SHP77 (cell line): ENCODE measurements at places on chromosomes 11 and 22.

DNA sequence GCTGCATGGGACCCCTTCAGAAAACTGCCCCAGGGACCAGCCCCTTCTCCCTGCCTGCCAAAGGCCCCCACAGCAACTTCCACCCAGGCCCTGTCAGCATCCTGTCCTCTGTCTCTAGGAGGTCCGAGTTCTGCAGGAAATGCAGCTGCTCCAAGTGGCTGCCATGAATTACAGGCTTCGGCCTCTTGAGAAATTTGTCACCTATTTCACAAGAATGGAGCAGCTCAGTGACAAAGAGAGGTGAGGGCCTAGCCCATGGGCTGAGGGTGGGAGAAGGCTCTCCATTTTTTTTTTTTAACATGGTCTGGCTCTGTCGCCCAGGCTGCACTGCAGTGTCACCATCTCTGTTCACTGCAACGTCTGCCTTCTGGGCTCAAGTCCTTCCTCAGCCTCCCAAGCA, 7.3 kb downstream of the RGL4 start:
- no peak for DNase-seq

DNA sequence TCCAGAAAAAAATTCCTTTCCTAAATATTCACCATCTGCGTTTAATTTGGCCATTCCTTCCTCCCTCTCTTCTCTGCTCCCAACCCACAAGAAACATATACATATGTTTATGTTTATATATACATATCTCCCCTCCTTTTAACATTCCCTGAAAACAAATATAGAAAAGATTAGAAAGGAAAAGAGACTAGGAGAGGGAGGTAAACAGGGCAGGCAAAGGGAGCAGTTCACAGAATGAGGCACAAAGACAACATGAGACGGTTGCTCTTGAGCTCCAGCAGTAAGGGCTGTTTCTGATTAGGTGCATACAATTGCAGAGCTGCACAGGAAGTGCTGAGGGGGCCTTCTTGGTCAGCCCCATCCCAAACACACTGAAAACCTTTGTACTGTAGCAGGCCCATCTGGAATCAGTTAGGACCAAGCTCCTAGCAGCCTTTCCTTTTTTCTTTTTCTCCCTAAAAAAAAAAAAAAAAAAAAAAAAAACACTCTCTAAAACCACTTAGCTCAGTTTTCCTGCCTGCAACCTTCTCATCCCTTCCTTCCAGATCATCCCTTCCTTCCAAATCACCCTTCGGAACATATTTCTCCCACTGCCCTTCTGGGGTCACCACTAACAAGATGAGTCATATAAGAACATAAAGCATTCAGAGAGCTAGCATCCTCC, 57.0 kb downstream of the RBFOX2 start:
- no peak for DNase-seq

GRCh38 chr11:134024420-134025081, 44.3 kb upstream of the JAM3 start:
- no peak for DNase-seq

DNA sequence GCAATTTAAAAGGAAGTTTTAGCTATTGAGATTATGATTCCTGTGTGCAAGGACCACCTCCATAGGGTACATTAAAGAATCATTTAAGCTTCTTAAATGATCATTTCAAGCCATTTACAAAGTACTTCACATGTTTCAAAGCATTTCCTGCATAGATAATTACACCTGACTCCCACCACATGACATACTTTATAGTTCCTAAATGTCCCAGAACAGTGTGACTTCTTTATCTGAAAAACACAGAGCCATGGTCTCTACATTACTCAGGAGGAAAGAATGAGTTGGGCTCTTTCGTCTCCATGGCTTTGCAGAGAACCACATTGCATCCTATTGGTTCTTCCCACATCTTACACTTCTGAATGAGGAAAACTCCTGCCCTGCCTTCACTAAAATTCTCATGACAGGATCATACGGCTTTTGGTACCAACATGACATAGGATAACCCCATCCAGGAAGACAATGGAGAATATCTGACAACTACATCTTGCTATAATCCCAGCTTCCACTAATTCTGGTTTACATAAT, 88.6 kb downstream of the ETS1 start:
- DNase-seq, result no peak

DNA sequence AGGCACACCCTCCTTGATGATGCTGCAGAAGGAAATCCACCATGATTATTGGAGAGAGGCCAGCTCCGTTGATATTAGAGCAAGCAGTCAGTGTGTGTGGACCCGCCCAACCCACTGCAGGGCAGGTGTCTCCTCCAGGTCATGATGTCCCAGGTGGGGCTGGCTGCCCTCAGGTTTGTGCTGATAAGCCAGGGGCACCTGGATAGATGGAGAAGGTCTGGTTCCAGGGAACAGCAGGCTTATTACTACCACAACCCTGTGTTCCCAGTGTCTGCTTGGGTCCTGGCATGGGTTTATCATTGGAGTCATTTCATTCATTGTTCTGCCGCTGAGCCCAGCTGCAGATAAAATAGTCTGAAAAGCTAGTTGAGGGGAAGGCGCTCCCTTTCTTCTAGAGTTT, 181.1 kb upstream of the NECTIN1 start:
- no peak for DNase-seq

GRCh38 chr22:17483688-17484372, 79.5 kb upstream of the SLC25A18 start:
- no peak for DNase-seq

DNA sequence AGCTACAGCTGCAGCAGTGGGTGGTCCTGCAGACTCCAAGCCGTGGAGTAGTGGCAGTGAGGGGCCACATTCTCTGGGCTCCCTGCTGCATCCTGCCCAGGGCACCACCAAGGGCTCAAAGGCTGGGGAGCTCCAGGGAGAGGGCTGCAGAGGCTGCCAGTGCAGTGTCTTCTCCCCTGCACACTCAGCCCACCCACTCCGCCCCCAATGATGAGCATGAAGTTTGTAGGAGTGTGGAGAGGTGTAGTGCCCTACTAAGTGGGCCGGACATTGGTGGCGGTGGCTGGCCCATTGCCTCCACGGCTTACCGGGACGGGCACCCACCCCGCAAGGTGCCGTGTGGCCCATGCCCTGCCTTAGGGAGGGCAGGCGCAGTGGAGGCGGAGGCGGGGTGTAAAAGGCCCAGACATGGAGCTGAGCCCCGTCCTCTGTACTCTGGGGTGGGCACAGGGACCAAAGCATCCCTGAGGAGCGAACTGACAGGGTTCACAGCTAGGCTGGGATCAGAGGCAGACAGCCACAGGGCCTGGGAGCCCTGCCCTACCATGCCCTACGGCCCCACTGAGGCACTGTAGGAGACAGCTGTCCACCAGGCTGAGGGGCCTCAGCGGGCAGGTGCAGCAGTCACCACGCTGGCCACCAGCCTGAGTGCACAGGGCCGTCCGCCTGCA, 18.9 kb downstream of the ARVCF start:
- no peak for DNase-seq

GRCh38 chr22:41041532-41041931, 50.9 kb upstream of the EP300 start:
- no peak for DNase-seq

DNA sequence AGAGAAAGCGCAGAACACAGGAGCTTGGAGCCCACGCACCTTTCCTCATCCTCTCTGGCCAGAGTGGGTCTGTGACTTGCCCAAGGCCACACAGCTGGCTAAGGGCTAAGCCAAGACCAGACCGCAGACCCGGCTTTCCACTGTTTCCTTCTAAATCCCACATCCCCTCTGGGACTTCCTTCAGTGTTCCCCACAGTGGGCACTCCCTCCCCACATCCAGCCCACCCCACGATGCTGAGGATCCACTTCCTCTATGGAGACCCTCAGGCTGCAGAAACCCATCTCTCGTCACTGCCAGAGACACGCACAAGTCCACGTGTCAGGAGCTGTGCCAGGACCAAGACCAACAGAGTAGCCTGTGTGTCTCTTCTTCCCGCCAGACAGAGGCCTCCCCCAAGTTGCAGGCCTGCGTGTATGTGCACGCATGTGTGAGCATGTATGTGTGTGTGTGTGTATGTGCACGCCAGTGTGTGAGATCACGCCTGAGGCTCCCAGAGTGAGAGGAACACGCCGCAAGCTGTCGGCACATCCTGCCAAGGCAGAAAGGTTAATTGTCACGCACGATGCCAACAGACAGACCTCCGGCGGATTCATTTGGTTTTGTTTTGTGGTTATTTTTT, 21.6 kb downstream of the PDGFB start:
- DNase-seq, result no peak

DNA sequence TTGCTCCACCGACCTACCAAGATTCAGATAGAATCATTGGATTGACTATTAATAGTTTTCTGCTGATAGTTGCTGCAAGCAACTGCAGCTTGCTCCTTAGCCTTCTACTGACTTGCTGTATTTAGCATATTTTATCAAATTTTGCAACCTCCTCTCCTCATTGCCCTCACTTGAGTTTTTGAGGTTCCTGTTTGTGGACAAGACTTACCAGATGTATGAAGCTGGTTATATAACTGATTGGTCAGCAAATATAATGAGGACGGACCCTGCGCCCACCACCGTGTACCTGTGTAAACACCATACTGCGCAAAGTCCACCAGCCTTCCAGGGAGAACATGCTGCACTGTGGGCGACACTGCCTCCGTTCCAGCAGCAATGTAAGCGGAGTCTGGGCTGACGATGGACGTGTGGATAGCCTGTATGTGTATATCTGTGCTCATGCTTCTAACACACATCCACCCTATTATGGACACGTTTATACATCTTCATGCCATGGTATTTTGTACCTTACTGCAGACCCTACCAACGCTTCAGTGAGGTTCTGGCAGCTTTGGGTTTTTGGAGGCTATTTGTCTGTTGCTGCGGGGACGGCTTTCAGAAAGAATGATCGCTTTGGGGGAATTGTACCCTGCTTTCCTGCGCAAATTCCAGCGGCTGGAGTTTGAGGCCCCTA, 1.5 kb upstream of the USP18 start:
- no peak for DNase-seq

DNA sequence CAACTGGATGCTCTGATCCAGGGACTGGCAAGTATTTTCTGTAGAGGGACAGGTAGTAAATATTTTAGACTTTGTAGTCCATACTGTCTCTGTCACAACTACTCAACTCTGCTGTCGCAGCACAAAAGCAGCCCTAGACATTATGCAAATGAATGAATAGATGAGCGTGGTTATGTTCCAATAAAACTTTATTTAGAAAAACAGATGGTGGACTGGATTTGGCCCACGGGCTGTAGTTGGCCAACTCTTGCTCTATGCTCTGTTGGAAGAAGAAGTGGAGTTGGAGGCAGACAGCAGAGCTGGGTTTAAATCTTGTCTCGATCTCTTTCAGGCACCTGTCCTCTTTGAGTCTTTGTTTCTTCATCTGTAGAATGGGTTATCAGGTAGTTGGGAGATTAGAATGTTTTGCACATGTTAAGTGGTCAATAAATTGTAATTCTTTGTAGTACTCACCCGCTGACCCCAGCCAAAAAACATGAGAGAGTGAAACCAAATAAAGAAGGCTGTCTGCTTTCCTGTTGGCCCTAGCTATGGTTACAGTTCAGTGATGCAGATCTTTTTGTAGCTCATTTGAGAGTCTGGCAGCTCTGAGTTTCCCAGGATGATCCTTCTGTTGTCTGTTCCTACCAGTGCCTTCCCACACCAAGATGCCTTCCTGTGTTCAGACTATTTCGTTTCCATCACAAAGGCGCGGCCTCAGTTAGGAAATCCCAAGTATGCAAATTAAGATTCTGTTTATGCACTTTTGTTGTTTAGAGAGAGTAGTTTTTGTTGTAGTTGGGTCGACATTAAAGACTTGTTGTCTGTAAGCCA, 198.1 kb upstream of the SEZ6L start:
- DNase-seq, result no peak

GRCh38 chr22:20472629-20473442, 22.8 kb downstream of the KLHL22 start:
- no peak for DNase-seq

DNA sequence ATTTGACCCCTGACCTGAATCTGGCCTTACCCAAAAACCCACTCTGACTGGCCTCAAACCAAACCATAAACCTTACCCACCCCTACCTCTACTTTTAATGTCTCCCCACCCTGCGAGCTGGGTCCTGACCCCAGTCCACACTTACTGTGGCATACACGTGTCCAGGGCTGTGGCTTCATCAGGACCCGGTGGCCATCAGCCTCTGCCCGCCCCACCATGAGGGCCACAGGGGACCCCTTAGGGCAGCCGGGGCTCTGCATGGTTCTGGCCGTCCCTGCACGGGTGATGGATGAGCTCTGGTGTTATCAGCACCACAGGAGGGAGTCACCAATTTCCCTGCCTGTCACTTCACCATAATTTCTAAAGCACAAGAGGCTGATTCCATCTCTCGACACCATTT, 87.5 kb upstream of the LMO1 start:
- DNase-seq, result no peak

GRCh38 chr11:131666617-131667016, 296.2 kb downstream of the NTM start:
- no peak for DNase-seq

GRCh38 chr22:31275576-31275975, 16.7 kb downstream of the PIK3IP1 start:
- no peak for DNase-seq

- DNase-seq, result no peak
Observed at GRCh38 chr22:21623648-21623970, 6.2 kb downstream of the YDJC start.

DNA sequence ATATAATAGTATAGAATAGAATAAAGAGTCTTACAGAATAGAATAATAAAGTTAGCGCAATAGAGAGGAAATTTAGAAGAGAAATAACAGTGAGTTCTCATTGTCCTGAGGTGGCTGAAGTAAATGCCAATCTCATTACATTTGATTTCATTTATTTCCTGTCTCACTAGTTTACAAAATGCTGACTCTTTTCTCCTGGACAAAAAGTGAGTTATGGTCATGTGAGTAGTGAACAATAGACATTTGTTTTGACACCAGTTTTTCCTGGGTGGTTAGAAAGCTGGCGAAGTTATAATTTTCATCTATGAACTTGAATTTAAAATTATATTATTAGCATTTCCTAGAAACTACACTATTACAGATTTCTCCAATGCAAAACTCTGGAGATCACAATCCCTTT, 143.7 kb downstream of the TYR start:
- DNase-seq, result no peak

DNA sequence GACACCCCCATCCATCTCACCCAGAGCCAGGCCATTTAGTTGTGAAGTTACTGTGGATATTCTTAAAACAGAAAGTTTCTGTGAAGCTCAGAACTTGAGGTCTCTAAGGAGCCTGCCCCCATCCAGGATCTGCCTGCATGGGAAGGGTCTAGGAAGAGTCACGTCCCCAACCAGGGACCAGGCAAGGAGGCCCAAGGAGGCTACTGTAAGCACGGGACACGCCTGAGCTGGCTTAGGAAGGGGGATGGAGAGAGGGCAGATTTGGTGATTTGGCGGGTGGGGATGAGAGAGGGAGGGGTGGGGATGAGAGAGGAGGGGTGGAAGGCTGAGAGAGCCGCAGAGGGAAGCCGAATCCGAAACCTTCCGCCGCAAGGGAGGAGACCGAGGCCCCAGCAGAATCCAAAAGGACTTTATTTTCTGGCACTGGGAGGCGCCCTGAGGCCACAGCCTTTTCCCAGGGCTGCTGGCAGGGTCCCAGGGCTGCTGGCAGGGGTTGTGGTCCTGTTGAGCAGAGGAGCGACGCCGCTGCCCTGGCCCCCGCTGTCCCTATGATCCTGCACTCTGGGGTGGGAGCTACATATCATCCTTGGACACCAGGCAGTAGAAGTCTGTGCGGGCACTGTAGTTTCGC, 9.4 kb downstream of the SIGIRR start:
- no peak for DNase-seq
